CD4-positive, alpha-beta T cell (primary cell): ENCODE measurements at places on chromosomes 1 and 21.

DNA sequence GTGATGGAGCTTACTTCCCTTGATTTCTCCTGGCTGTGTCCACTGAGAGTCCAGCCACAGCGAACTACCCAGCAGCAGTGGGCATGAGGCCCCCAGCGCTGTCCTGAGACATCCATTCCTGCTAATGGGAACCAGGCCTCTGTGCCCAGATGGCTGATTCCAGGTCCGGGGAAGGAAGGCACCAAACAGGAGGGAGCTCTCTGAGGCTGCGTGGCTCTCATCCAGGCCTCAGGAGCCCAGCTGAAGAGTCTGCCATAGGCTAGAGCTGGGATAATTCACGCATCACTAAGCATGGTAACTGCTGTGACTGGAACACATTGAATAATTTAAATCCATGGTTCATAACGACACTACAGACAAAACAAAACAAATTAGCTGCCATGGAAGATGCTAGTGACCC is 24.7 kb upstream of the LRRC47 start:
- no peak for DNase-seq

DNA sequence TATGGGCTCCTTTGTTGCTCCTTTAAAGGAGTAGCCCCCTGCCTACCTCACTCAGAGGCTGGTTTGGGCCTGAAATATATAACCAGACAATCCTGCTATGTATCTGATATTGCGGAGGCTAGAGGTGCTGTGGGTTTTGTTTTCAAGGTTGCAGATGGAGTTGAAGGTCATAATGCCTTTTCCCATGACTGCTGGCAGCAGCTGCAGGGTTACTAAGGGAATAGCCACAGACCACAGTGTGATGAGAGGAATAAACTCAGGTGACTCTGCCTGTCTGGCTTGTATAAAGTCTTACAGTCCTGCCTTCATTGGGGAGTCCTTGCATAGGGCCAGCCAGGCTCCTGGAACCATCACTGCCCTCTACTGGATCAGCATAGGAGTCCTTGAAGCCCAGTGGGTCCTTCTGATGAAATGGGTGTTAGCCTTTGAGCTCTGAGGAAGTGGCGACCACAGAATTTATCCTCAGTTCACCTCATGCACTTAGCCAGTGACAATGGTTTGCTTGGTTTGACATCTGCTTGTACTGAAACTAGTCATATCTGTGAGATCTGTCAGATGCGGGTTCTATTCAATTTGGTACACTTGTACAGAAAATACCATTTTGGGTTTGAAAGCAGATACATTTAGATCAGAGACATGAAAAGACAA is 174.4 kb upstream of the HMCN1 start:
- DNase-seq: peak; percentile 22

- no peak for DNase-seq
These were observed 33.6 kb downstream of the CHML start for GRCh38 chr1:241606544-241606943.

DNA sequence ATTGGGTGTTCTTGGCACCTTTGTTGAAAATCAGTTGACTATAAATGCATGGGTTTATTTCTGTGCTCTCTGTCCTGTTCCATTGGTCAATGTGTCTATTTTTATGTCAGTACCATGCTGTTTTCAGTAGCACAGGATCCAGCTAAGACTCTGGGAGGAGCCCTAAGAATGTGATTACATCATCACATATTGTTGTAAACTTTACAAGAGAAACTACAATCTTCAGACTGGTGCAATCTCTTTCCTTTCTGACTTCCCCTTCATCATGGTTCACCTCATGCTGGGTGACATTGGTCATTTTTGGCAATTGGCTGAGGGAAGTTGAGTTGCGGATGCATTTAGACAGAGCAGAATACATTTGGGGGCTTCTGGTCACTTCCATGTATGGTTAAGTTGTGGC is 88.4 kb downstream of the C21orf91 start:
- DNase-seq: no peak

GRCh38 chr1:99650773-99651437 is 5.0 kb downstream of the PALMD start:
- DNase-seq: no peak

GRCh38 chr1:21539933-21540332 is 30.7 kb downstream of the ALPL start:
- DNase-seq: no peak

DNA sequence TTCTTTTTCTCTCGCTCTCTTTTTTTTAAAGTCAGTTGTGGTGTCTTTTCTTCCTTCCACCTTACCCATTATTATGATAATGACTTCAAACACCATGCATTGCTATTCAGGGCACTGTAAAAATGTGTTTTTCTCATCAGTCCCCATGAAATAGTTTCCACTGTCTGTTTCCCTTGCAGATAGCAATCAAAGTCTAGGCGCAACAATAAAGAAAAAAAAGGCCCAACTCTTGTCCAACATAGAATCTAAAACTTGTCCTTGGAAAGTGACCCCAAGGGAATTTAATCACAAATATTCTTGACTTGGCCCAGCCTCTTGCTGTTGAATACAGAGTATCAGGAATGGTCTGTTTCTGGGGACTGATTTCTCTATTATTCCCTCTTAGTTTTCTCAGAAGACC is 382.5 kb downstream of the PLPP3 start:
- DNase-seq: no peak

DNA sequence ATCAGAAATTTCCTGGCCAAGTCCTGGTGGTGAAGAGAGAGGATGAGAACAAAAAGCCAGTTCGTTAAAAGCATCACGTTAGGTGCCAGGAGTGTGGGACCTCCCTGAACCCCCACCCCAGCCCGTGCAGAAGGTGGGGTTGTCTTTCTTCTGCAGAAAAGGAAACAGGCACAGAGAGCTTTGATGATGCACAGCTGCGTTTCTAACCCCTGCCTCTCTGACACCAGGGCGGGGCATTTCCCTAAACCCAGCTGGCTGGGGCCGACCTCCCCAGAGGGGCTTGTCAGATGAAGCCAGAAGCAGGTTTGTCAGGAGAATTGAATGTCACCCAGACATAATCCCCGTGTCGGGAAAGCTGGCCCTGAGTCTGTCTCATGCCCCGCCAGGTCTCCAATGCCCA is 189.3 kb upstream of the EDN2 start:
- peak; percentile 46 for DNase-seq

DNA sequence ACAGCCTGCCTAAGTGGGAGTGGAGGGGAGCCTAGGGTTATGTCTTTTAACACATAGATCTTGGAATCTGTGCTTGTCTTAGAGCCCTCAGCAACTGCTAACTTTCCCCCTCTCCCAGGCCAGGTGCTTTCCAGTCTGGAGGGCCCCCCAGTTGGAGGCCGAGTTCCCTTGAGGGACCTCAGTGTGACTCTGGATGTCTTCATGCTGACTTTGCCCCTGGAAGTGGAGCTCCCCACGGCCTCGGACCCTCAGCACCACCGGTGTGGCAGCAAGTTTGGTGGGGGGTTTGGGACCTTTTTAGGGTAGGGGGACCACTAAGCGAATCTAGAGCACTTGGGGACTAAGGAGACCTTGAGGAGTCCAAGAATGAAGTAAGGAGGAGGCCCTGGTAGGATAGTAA is 22.9 kb downstream of the HYI start:
- DNase-seq: no peak

GRCh38 chr1:103341377-103341880 is 184.1 kb upstream of the RNPC3 start:
- no peak for DNase-seq
